ENCODE measurements at places on chromosomes 6 and 20.

- DNase-seq = no peak
Observed at GRCh38 chr20:57647006-57647932, 27.0 kb upstream of the ZBP1 start.

- no peak for DNase-seq
Observed at GRCh38 chr6:169302716-169303115, 49.1 kb upstream of the THBS2 start.

GRCh38 chr6:142867988-142868812, 76.8 kb downstream of the HIVEP2 start:
- DNase-seq = peak; percentile 58

GRCh38 chr6:148625609-148626008, 121.2 kb upstream of the UST start:
- DNase-seq = peak; percentile 12

DNA sequence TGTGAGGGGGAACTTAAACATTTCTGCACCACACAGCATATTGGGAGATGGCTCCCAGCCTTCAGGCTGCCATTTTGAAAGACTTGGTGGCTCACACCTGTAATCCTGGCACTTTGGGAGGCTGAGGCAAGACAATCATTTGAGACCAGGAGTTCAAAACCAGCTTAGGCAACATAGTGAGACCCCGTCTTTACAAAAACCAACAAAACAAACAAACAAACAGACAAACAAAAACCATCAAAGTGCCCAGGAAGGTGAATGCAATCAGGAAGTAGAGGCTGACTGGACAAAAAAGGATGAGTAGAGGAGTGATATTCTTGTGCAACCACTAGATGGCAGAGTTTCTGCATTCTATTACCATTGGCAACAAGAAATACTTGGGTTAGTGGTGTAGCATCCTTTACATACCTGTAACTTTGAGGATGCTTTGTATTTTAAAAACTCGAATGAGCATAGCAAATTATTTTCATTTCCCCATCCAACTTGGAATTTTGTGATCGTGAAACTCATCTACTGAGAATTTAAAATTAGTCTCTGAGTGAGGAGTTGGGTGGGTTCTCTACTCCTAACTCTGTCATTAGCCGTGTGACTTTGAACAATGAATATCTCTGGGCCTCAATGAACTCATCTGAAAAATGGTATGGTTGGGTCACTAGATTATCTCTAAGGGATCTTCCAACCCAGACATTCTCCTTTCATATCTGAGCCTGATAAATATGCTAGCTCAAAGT, 84.4 kb downstream of the CRYBG1 start:
- peak; percentile 72 for DNase-seq

DNA sequence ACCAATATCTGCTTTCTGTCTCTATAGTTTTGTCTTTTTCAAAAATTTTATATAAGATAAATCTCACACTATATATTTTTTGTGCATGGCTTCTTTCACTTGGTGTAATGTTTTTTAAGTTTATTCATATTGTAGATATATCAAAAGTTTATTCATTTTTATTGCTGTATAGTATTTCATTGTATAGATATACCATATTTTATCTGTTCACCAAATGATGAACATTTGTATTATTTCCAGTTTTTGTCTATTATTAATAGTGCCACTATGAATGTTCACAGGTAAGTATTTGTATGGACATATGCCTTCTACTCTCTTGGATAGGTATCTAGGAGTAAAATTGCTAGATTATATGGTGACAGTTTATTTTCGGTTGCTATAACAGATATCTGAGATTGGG, 289.5 kb upstream of the CITED2 start:
- DNase-seq = no peak
